ENCODE measurements at places on chromosomes 2 and 18.

- no peak for DNase-seq
These were observed 32.6 kb downstream of the CIB4 start for GRCh38 chr2:26608557-26608956.

DNA sequence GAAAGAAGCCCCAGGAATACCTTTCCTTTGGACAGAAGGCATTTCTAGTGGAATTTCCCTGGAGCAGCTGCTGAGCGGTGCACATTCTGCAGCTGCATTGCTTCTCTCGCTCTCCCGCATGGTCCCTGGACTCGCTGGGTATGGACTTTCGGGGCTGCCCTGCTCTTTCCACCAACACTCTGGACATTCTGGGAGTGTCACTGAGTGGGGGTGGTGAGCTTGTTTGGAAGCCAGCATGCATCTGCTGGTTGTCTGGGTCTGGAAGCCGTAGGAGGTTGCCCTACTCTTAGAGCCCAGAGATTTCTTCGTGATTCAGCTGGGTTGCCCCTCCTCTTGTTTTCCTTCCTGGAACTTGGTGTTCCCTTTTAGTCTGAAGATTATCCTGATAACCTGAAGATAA lies 52.6 kb downstream of the TWIST2 start:
- DNase-seq: no peak

DNA sequence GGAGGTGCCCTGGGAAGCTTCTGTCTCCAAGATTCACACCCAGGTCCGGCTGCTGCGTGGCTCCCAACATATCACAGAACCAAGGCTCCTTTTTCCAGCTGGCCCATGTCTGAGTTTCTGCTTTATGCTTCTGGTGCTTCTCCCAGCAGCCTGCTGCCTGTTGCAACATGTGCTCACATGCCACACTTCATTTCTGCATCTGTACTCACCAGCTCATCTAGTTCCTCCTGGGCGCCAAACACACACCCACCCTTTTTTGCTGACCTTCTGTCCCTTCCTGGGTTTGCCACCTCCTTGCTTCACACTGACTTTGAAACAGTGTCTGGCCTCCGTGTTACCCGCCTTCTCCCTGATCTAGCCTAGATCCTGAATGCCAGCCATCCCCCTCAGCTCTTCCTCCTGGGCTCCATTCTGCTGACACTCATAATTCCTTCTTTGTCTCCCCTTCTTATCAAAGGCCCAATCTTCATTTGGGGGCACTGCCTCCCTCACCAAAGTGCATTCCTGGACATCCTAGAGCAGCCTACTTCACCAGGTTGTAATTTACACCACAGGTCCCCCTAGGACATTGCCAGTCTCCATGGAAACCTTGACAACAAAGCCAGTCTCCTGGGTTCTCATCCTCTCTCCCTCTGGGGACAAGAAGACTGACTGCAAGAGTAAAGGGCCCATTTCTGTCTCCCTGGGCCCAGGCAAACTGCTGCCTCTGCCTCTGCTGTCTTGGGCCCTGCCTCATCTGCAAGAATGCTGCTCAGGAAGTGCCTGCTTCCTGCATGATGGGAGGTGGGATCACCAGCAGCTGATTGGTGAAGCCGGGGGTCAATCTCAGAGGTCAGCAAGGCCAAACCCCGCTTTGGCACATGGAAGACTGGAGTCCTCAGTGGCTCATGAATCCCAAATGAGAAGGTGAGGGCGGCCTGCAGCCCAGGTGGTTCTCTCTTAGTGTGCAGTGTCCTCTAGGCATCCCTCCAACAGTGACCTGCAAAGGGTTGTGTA lies 13.9 kb upstream of the PROM2 start:
- no peak for DNase-seq

DNA sequence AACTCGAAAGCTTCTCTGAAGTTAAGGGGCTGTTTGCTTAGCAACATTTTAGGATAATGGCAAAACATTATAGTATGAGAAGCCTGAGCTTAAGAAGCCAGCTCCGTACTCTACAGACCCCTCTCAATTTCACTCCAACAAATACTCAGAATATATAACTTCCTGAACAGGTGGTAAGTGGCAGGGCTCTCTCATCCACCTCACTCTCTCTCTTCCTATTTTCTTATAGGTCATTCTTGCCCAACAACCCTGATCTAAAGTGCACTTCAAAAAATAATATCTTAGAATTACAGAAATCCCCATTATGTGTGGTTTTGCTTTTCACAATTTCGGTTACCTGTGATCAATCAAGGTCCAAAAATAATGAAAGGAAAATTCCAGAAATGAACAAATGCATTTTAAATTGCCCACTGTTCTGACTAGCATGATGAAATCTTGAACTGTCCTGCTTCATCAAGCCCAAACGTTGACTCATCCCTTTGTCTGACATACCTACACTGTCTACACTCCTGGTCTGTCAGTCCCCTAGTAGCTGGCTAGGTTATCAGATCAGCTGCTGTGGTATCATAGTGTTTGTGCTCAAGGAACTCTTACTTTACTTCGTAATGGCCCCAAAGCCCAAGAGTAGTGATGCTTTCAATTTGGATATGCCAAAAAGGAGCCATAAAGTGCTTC lies 122.8 kb upstream of the COL5A2 start:
- DNase-seq: peak; percentile 54

DNA sequence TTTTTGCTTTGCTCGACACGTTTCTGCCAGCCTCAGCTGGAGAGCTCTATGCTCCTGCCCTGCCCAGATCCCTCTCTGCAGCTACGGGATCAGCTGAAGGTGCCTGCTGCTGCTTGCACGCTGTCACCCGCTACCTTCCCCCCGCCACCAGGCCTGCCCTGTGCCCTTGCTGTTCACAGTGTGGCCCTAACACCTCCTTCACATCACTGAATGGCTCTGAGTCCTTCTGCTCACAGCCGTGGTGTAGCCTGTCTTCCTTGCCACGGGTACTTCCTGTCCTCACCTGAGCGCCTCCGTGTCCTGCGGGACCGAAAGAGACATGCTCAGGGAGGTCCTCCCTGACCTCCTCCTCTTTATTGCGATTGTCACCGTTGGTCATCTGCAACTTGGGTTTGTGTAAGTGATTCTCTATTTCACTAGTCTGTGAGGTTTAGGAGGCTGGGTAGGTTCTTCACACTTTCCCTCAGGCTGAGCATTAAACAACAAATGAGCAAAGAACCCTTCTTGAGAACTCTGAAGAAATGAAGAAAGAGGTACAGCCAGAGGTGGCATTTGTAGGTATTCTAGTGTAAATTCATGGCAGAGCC lies 127.5 kb downstream of the NCK2 start:
- DNase-seq: no peak

- peak; percentile 68 for DNase-seq
These were observed 1.9 kb downstream of the GLI2 start for GRCh38 chr2:120737340-120738101.

GRCh38 chr2:122136056-122136455 lies 380.6 kb downstream of the TSN start:
- DNase-seq: peak; percentile 13

- DNase-seq: no peak
These were observed 119.3 kb downstream of the SPTBN1 start for GRCh38 chr2:54575379-54575888.

DNA sequence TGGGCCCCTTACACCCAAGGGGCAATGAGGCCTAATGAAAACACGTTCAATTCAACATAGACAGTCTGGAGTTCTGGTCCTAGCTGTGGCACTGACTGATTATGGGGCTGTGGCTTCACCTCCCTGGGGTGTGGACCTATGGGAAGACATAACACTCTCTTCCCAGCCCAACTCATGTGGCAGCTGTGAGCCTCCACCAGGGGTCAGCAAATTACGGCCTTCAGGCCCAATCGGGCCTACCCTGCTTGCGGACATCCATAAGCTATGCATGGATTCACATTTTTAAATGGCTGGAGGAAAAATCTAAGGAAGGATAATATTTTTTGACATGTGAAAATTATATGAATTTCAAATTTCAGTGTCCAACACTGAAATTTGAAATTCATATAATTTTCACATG lies 101.3 kb downstream of the LOXHD1 start:
- no peak for DNase-seq

DNA sequence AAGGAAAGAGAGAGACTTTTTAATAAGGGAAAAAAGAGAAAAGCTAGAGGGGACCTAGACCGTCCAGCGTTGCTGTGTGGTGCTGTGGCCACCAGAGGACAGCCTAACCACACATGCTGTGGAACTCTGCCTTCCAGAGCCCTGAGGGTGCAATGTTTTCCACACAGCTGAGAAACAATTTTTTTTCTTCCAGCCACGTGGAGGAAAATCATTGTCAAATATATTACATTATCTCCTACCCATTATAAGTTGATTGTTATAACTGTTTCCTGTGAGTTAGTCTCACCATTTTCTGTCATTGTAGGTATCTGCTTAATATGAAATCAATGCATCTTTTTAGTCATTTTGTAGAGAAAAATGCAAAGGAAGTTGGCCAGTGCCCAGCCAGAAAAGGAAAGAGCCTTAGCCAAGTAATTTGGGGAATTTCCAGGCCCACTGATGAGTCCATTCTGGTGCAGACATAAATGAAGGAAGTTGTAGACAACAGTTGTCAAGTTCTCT lies 5.9 kb upstream of the MRPL19 start:
- peak; percentile 68 for DNase-seq

DNA sequence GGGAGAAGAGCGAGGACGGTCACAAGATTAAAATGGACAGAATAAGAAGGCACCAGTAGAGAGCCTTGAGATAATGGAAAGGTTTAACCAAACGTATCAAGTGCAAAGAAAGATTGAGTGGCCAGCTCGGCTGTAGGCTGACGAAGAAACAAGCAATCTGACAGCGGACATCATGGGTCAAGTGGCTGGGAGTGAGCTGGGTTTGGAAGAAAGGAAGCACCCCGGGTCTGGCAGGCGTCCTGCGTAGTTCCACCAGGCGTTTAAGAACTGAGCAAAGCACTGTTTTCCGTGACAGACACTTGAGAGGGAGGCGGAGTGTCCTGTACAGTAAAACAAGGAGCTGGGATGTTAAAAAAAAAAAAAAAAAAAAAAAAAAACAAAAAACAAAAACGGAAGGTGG lies 27.1 kb downstream of the DAPL1 start:
- no peak for DNase-seq

DNA sequence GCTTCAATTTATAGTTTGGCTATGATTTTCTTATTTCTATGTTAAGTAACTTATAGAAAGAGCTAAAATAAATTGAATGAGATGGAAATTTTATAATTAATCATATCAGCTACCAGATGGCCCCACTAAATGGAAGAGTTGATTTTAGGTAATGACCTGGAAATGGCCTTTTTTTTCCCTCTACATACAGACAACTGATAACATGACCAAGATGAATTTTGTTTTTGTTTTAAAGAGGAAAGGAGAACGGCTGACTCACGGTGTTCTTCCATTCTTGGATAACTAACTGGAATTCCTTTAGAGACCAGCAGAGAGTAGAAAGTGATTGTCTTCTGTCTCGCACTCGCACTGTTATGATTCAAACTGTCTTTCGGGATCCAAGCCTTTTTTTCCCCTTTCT lies 91.0 kb downstream of the TMEM185B start:
- peak; percentile 63 for DNase-seq

DNA sequence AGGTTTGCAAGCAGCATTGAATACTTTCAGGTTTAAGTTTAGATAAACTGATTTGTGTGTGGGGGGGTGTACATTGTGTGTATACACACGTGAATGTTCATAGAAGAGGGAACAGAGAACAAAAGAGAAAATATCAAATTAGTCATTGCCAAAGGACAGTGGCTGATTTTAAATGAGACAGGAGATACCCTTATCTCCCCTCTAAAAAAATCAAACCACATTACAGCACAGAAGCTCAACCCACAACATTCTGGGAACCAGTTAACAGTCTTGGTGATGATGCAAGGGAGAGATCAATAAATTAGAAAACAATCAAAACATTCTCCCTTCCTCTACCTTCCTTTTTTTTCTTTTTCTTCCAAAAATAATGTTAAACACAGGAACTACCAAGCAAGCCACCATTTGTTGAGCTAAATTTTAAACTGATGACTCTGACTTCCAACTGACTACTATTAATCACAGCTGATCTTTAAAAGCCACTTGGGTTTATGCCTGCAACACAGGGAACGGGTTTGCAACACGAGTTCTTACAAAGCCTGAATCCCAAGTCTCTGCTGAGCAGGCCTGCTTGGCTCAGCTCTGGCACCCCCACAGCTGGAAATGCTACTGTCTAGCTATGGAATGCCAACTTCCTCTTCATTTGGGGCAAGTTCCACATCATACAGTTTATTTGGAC lies 119.2 kb upstream of the ACVR1C start:
- DNase-seq: peak; percentile 91

DNA sequence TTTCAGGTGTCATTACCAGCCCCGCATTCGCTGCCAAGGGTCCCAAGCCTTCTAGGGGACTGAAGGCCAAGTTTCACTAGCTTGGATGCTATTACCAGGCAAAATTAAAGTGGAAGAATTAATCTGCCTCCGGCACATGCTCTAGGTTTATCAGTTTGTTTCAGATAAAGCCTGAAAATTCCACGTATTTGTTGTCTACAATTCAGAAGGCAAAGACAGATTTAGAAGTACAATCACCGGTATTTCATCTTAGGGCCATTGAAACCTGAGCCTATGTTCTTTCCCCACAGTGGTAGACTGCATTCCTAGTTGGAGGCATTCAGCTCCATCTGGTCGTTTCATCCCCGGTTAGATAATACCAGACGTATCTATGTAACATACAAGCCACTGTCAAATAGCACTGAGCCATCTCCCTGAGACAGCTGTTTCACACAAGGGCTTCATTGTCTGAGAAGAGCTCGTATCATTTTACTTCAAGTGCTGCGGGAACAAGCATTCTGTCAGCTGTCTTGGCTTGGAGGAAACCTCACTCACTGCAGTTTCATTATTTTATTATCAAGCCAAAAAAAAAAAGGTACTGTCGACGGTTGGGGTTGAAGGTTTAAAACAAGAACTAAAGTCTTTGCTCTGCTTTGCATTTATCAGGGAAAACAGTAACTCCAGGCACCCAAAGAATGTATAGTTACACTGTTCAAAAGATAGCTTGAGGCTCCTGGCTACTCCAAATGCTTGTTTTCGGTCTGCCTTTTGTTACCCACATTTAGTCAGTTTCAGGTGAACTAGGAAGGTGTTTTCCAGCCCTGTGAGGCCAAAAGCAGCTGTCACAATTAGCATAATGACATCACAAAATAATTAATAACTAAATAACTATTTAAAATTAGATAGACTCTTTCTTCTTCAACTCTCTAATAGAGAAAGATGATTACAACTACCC lies 76.7 kb downstream of the TGIF1 start:
- DNase-seq: peak; percentile 58

DNA sequence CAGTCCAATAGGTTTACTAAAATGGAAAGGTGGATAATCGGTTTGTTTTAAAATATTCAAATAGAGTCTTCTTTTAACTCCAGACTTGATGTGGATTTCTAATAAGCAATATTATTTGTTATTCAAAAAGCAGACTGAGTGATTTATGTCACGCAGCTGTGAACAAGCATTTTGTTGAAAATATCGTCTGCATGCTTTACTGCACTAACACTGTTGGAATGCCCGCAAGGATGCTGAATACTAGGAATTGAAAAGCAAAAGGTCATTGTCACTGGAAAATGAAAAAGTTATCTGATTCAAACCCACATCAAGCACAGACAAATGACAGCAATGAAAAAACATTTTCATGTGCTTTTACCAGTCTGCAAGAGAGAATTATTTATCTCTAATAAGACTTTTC lies 31.1 kb downstream of the CHN1 start:
- DNase-seq: no peak

Data from fibroblast of skin of right biceps (primary cell).